ENCODE measurements at places on chromosomes 5 and 9.
A peak's percentile ranks its signal among the peaks of the same experiment; 100 is the strongest.

DNA sequence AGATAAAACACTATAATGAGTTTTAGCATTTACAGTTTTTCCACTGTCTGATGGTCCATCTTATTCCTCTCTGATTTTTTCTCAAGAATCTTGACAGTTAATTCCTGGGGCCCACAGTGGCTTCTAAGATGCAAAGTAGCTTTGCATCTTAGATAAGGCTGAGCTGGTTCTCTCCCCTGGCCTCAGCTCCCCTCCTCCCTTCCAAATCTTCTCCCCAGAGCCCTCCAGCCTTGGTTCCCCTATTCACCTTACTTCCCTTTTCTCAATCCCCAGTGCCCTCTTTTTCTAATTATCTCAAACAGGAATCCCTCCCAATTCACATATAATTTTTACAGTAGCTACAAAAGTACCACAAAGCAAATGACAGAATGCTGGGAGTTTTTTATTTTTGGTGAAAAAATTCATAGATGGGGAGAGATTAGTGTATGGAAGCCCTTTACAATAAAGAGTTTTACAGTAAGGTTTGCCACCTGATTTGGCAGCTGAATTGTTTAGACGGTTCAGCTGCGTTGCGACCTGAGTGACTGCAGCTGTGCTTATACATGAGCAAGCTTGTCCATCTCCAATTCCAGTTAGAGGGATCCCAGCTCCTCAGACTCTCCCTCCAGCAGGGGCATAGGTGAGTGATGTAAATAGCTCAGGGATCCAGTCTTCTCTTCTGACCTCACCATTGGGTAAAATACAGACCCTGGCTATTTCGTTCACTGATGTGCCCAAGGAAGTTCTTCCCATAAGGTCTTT, 51.4 kb upstream of the CKMT2 start:
- H3K27ac ChIP-seq, result no peak overlapping the region
- peaks cover 21% of the 10 kb centered on the region for H3K4me1 ChIP-seq
- H3K36me3 ChIP-seq, result peaks cover 9% of the 10 kb centered on the region
- DNase-seq, result no peak
- no peaks in the 10 kb centered on the region for H3K27me3 ChIP-seq

DNA sequence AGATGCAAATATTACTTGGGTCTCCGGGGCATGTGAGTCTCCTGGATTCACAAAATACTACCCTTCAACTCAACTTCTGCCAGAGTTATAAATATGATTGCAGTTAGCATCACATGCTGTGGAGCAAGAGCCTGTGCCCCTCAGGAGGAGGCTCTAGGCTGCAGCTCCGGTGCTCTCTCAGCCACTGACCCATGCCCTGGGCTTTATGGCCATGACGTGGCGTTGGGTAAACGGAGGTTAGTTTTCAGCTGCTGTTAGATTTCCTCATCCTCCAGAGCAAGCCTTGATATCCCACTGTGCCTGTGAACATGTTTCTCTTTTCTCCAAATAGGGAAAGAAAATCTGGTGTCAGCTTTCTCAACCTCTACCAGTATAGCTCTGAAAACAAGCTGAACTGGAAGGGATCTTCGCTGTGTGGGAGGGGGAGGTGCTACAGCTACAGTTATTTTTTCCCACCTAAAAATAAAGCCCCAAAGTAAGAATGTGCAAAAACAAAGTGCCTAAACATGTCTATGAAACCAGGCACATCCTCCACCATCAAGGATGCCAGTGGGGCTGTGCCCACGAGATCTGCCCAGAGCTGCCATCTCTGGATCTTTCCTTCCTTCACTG, 124.4 kb upstream of the GPR151 start:
- no peaks in the 10 kb centered on the region for H3K4me1 ChIP-seq
- H3K27ac ChIP-seq, result no peak overlapping the region
- H3K4me3 ChIP-seq, result no peak overlapping the region
- no peaks in the 10 kb centered on the region for H3K36me3 ChIP-seq
- peaks cover 7% of the 10 kb centered on the region for H3K27me3 ChIP-seq
- no peak for DNase-seq

DNA sequence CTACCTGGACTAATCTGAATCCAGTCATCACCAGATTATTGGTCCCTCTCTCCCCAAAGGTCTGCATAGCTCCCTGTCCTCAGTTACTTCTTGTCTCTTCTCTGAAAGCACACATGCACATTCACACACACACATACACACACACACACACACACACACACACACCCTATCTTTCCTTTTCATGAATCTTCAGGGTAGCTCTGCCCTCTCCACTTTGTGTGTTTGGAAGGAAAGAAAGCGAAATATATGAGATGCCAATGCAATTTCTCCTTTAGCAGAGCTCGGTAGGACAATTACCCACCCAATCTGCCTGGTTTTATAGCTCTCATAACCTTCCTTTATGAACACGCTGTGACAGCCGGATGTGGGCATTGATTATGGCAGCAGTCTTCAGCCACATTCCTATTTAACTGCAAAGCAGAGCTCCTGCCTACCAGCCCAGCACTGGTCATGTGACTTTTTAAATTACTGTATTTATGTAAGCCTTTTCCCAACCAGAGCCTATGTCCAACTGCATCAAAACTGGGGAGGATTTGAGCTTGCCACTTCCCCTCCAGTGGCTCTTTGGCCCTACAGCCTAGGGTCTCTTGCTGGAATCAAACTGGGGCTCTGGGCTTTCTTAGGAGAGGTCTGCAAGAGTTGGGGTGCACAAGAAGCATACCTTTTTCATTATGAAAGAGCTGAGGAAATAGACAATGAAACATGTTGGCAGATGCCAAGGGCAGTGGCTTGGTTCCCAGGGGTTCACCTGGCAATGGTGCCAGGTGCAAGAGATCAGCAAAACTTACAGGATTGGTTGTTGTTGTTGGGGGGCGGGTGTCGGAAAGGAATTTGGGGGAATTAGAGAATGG, 20.8 kb upstream of the MATR3 start:
- peak overlapping the region; percentile 82 for H3K27ac ChIP-seq
- no peak for DNase-seq
- peaks cover 24% of the 10 kb centered on the region for H3K36me3 ChIP-seq
- peak overlapping the region; percentile 96 for H3K4me3 ChIP-seq
- H3K4me1 ChIP-seq, result peaks cover 49% of the 10 kb centered on the region

GRCh38 chr5:167920589-167920988, 370.9 kb upstream of the WWC1 start:
- H3K4me3 ChIP-seq, result no peak overlapping the region
- no peak for DNase-seq
- H3K4me1 ChIP-seq, result no peaks in the 10 kb centered on the region
- H3K27me3 ChIP-seq, result no peaks in the 10 kb centered on the region

GRCh38 chr9:95477441-95477840, 39.3 kb downstream of the PTCH1 start:
- H3K27ac ChIP-seq, result no peak overlapping the region
- H3K4me3 ChIP-seq, result no peak overlapping the region
- DNase-seq, result no peak
- peaks cover 3% of the 10 kb centered on the region for H3K36me3 ChIP-seq
- peaks cover 7% of the 10 kb centered on the region for H3K27me3 ChIP-seq

All from activated T-helper 1 cell treated with anti-CD3 and anti-CD28 coated beads, Interleukin-12 subunit alpha, Interleukin-12 subunit beta, Interleukin-2, Interleukin-4 antibody, amounts not matched to agents 30 ng/mL and 10 ng/mL and 1 ng/mL, durations not matched to agents 14 hours and 24 hours and 36 hours (primary cell).